ENCODE measurements at places on chromosomes 1 and 21.

GRCh38 chr21:46100020-46100419, 2.1 kb downstream of the COL6A2 start:
- no peak for DNase-seq

DNA sequence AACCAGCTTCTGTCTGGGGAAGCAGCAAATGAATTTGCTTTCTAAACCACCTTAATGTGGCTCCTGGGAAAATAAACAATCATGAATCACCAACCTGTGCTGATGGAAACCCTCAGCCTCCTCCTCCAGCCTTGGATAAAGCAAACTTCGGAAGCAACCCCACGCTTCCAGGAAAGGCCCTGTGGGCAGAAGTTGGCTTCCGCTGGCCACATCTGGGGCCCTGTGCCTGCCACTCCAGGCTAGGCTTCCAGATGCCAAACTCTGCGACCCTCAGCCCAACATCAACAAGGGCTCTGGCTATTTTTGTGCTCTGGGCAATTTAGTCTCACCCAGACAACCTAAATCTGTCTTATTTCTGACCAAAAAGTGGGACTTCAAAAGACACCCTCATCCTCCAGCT, 6.2 kb upstream of the OXCT2 start:
- DNase-seq, result no peak

DNA sequence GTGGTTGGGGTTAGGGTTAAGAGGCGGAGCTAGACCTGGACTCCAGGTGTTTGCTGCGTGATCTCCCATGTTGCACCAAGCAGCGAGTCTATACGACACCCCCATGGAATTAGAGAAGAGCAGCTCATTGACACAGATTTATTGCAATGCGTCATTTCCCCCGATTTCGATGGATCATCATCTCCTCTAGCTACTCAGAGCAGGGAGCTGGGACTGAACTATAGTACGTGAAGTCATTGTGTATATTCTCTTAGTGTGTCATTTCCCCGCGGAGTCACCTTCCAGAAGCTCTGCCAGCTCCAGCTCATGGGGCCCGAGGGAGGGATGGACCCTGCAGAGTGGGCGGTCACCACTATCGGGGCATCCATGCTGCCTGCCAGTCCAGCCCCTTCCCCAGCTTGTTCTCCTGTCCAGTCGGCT, 7.5 kb upstream of the C2CD2 start:
- DNase-seq, result no peak

DNA sequence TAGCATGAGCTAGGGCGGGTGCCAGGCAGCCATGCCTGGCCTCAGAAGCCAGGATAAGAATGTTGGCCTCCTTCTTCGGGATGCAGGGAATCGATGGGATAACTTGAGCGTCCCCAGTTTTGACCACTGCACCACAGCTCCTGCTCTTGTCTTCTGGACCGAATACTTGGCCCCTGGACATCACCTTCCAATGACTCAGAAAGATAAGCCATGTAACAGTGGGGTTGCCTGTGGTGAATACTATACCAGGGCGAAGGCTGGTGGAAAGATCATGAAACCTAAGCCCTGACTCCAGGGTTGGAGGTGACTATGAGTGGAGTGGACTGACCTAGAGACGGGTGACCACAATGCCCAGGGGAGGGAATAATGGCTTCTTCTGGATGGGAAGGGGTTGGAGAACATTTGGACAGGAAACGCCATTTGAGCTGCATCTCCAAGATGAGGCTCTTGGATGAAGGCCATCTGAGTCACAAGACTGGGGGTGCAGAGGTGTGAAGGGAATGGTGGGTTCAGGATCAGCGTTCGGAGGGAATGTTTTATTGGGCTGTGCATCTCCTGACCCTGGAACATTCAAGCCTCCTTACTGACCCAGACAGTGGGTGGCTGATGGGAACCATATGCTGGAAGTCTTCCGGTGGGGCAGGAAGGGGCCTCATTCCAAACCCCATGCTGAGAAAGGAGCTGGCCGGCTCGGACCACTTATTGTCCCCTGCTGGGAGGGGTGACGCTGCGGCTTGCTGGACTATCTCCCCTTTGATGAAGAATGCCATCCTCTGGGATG, 18.5 kb upstream of the KCNE2 start:
- DNase-seq, result no peak

- no peak for DNase-seq
Observed at GRCh38 chr1:66300972-66301451, 232.9 kb upstream of the SGIP1 start.

All from activated CD4-positive, CD25-positive, alpha-beta regulatory T cell (primary cell).